ENCODE measurements at places on chromosomes 4 and X. TPM values are rescaled to one million over a fixed set of nuclear protein-coding genes. Genes with fewer than 3 reads are reported as not detected.

DNA sequence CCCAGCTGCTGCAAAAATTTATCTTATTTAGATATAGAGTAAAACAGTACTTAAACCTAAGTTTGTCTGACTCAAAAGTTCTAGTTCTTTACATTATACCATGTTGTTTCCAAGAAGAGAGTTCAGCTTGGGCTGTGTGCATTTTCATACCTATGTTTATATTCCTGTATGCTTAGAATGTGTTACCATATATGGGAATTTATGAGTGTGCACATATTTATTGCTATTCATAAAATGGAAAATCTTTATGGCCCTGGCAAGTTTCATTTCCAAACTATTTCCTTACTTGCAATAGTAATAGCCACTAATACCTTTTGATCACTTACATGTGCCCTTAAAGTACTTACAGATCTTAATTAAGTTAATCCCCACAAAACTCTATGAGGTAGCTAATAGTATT, 2.6 kb downstream of the HEPH start:
- DNase-seq, result no peak
- H3K4me3 ChIP-seq, result no peak overlapping the region
- H3K27ac ChIP-seq, result no peak overlapping the region
- no peaks in the 10 kb centered on the region for H3K27me3 ChIP-seq
- H3K4me1 ChIP-seq, result peaks cover 6% of the 10 kb centered on the region
- peaks cover 4% of the 10 kb centered on the region for H3K36me3 ChIP-seq

DNA sequence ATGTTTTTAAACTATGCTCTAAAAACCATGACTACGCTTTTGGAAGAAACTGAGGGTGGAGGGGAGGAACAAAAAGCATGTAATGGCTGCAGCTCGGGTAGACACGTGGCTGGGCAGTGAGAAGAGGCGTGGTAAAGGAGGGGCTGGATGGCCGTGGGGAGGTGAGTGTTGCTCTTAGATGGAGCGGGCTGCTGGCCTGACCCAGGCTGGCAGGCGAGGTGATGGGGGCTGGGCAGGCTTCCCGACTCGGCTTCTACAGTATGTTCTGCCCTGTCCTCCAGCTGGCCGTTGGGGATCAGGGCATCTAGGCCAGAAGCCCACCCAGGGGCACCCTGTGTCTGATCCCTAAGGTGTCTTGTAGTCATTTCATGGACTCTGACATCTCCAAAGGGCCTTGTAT, 60.7 kb downstream of the EFHC2 start:
- no peaks in the 10 kb centered on the region for H3K27me3 ChIP-seq
- no peaks in the 10 kb centered on the region for H3K4me1 ChIP-seq
- H3K36me3 ChIP-seq, result no peaks in the 10 kb centered on the region
- DNase-seq, result no peak
- H3K4me3 ChIP-seq, result no peak overlapping the region
- no peak overlapping the region for H3K27ac ChIP-seq

- no peaks in the 10 kb centered on the region for H3K4me1 ChIP-seq
- DNase-seq, result no peak
- no peak overlapping the region for H3K27ac ChIP-seq
- H3K27me3 ChIP-seq, result peaks cover 3% of the 10 kb centered on the region
Measured at GRCh38 chr4:18234108-18234507, 212.6 kb upstream of the LCORL start.

DNA sequence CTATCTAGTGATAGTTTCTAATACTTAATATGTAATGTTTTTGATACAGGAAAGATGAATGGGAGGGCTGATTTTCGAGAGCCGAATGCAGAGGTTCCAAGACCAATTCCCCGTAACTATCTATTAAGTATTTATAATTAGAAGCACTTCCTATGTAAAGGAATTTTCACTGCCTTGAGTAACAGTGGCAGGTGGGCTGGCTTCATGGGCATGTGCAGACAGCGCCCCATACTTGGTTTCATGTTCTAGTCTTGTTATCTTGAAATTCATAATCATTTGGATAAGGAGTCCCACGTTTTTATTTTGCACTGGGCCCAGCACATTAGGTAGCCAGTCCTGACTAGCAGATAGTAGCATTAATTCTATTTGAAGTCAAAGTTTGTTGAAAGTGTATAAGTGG, 1.7 kb downstream of the OCIAD1 start:
- peaks cover 12% of the 10 kb centered on the region for H3K4me1 ChIP-seq
- peaks cover 17% of the 10 kb centered on the region for H3K36me3 ChIP-seq
- no peak for DNase-seq
- peaks cover 7% of the 10 kb centered on the region for H3K27me3 ChIP-seq

- no peaks in the 10 kb centered on the region for H3K36me3 ChIP-seq
- no peaks in the 10 kb centered on the region for H3K27me3 ChIP-seq
- H3K4me3 ChIP-seq, result no peak overlapping the region
- no peak overlapping the region for H3K27ac ChIP-seq
- no peak for DNase-seq
- no peaks in the 10 kb centered on the region for H3K4me1 ChIP-seq
Measured at GRCh38 chrX:39678914-39679313, 418.8 kb downstream of the BCOR start.

DNA sequence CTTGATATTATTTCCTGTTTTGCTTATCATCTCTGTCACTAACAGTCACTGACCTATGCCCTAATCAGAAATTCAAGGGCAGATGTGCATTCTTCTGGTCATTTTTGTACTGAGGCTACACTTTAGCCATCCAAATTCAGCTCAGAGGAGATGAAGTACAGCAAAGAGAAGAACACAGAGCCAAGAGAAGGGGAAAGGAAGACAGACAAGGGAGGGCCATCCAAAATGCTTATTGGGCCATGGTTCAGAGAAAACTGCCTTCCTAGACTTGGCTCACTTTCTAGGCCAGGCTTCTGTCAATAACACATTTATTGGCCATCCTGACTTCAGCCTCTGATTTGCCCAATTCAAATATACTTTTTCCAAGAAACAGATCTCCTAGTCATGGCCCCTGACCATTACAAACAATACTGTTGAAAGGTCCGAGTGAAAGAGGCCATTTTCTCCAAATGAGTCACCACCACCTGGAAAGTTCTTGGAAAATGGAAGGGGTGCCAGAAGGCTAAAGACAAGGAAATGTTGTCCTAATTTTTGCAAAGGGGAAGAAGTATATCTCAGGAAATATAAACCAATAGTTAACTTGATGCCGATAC, 56.4 kb downstream of the DCX start:
- no peaks in the 10 kb centered on the region for H3K4me1 ChIP-seq
- DNase-seq, result no peak
- no peak overlapping the region for H3K27ac ChIP-seq
- no peak overlapping the region for H3K4me3 ChIP-seq

- no peaks in the 10 kb centered on the region for H3K27me3 ChIP-seq
- no peak overlapping the region for H3K27ac ChIP-seq
- peaks cover 33% of the 10 kb centered on the region for H3K4me1 ChIP-seq
- H3K4me3 ChIP-seq, result no peak overlapping the region
Measured at GRCh38 chrX:72100824-72101351, 30.8 kb downstream of the RTL5 start.

- H3K4me1 ChIP-seq, result no peaks in the 10 kb centered on the region
- DNase-seq, result no peak
- no peak overlapping the region for H3K4me3 ChIP-seq
- H3K27ac ChIP-seq, result no peak overlapping the region
- no peaks in the 10 kb centered on the region for H3K27me3 ChIP-seq
Measured at GRCh38 chrX:78514852-78515251, 144.3 kb downstream of the RTL3 start.

DNA sequence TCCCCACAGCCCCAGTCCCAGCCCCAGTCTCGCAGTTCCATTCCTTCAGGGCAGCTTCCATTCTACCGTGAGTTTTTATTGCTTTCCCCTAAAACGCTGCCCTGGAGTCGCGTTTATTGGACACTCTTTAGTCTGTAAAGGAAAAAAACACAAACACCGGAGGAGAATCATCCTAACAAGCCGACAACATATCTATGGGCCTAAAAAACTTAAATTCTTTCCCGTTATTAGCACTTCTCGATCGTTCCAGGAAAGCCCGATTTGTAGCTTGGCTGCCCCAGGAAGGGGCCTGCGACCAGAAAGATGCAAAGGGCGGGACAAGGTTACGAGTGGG, 178.5 kb downstream of the CBR4 start:
- H3K36me3 ChIP-seq, result no peaks in the 10 kb centered on the region
- H3K27me3 ChIP-seq, result peaks cover 6% of the 10 kb centered on the region
- DNase-seq, result no peak
- peak overlapping the region; percentile 79 for H3K27ac ChIP-seq
- H3K4me1 ChIP-seq, result peaks cover 4% of the 10 kb centered on the region

DNA sequence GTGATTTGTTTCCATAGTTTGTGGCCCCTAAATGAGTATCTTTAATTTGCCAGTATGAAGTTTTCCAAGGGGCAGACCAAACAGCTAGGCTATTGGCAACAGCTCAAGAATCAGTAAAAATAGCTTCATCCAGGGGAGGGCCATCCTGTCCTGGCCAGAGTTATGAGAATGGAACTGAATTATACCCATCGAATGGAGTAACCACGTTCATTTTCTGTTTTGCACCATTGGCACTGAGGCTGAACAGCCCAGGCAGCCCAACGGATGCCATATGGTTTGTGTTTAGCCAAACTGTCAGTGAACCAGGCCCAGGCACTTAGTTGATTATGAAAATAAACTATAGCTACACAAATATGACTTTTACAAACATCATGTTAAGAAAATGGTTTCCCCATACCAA, 17.7 kb upstream of the ASB5 start:
- no peak overlapping the region for H3K4me3 ChIP-seq
- no peak overlapping the region for H3K27ac ChIP-seq
- H3K4me1 ChIP-seq, result peaks cover 10% of the 10 kb centered on the region
- no peaks in the 10 kb centered on the region for H3K36me3 ChIP-seq

GRCh38 chr4:9762823-9763475, 18.5 kb upstream of the DRD5 start:
- no peaks in the 10 kb centered on the region for H3K4me1 ChIP-seq
- H3K27ac ChIP-seq, result no peak overlapping the region
- DNase-seq, result peak; percentile 70
- H3K4me3 ChIP-seq, result no peak overlapping the region
- H3K27me3 ChIP-seq, result peaks cover 5% of the 10 kb centered on the region

- H3K4me3 ChIP-seq, result no peak overlapping the region
- no peaks in the 10 kb centered on the region for H3K4me1 ChIP-seq
- H3K27me3 ChIP-seq, result peaks cover 7% of the 10 kb centered on the region
- no peak overlapping the region for H3K27ac ChIP-seq
- no peaks in the 10 kb centered on the region for H3K36me3 ChIP-seq
Measured at GRCh38 chr4:8641256-8641655, 48.7 kb downstream of the CPZ start.

- H3K4me1 ChIP-seq, result peaks cover 19% of the 10 kb centered on the region
- H3K4me3 ChIP-seq, result no peak overlapping the region
- peak overlapping the region; percentile 16 for H3K27ac ChIP-seq
- DNase-seq, result no peak
- no peaks in the 10 kb centered on the region for H3K36me3 ChIP-seq
Measured at GRCh38 chr4:19193274-19193981, 1058.3 kb upstream of the SLIT2 start.

The SYNPO2 gene
- total RNA-seq, result 1.1 TPM

The ESX1 gene
- not detected for total RNA-seq

The LETM1 gene
- total RNA-seq, result 37.1 TPM

The IGSF1 gene
- 1.1 TPM for total RNA-seq

The RHOXF1 gene
- not detected for total RNA-seq

The SHROOM2 gene
- total RNA-seq, result 22.3 TPM

The ADH1B gene
- not detected for total RNA-seq

The ZCCHC18 gene
- total RNA-seq, result 3.6 TPM

The CWH43 gene
- total RNA-seq, result not detected

The ACE2 gene
- total RNA-seq, result not detected

The N4BP2 gene
- total RNA-seq, result 24.9 TPM

The TBC1D9 gene
- 25.5 TPM for total RNA-seq

The SMR3A gene
- total RNA-seq, result not detected

The FMR1NB gene
- total RNA-seq, result not detected
